ENCODE measurements at places on chromosomes 2 and 18.

DNA sequence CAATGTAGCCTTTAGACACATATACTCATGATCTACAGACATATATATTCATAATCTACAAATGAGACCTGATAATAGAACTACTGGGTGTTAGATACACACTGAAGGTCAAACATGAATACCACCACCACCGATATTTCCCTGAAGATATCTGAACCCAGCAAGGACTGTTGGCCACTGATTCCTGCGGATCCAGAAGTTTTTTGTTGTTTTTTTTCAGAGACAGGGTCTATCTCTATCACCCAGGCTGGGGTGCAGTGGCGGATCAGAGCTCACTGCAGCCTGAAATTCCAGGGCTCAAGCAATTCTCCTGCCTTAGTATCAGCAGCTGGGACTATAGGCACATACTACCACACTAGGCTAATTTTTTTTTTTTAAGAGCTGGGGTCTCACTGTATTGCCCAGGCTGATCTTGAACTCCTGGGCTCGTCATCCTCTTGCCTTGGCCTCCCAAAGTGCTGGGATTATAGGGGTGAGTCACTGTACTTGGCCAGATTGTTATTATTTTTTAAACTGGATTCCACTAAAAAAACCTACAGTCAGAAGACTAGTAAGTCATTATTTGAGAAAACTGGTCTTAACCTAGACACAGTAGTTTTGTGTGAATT, 1.8 kb downstream of the METTL5 start:
- DNase-seq: no peak

- no peak for DNase-seq
Observed at GRCh38 chr2:33528441-33528950, 52.0 kb downstream of the RASGRP3 start.

- DNase-seq: no peak
Observed at GRCh38 chr18:58230438-58231179, 186.6 kb downstream of the NEDD4L start.

GRCh38 chr18:70355620-70356385, 67.0 kb downstream of the SOCS6 start:
- DNase-seq: no peak

- DNase-seq: peak; percentile 36
Observed at GRCh38 chr18:49459404-49460171, 857 bp downstream of the DYM start.

DNA sequence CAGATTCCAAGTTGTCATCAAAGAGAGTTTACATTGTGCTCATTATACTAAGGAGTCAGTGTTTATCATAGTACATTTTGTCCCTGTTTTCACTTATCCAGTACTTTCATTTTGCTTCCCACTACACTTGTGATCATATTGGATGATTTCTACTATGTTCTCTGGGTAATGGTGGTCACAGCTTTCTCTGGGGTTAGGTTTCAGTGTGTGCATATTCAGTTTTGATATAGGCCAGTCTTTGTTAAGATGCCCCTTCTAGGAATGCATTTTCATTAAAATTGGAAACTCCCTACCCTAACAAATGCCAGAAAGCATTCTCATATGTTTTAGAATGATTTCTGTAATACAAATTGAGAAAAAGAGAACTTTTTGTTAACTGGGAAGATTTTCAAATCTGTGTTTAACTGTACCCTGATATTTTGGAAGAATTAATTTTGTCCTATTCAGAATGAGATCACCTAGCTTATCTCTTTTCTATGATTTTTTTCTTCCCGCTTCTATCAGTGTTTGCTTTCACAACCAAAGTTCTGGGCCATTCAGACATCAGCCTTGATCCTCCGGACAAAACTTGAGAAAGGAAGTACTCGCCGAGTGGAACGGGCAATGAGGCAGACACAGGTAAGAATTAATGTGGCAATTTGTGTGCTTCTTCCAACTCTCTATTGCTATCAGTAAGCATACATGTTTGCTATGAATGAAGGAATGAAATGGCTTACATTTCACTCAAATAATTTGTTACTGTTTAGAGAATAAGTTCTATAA, 74.6 kb downstream of the TTC27 start:
- DNase-seq: no peak

GRCh38 chr2:126885751-126886210, 12.9 kb upstream of the TEX51 start:
- no peak for DNase-seq

- no peak for DNase-seq
Observed at GRCh38 chr2:179572544-179572943, 288.9 kb downstream of the ZNF385B start.

- DNase-seq: no peak
Observed at GRCh38 chr2:223052548-223053483, 826 bp downstream of the KCNE4 start.

GRCh38 chr2:168328421-168328820, 81.0 kb upstream of the STK39 start:
- no peak for DNase-seq

DNA sequence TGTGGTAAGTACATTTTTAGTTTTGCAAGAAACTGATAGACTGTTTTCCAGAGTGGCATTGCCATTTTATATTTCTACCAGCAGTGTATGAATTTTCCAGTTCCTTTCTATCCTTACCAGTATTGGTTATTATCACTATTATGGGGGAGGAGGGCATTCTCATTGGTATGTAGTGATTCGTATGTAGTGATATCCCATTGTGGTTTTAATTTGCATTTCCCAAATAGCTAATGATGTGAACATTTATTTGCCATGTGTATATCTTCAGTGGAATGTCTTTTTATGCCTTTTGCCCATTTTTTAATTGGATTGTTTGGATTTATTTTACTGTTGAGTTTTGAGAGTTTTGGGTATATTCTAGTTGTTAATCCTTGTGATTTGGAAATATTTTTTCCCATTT, 16.9 kb downstream of the EIF5B start:
- no peak for DNase-seq

- DNase-seq: no peak
Observed at GRCh38 chr18:12248926-12249720, 5.0 kb upstream of the CIDEA start.

GRCh38 chr2:186440506-186440905, 45.6 kb upstream of the ZC3H15 start:
- no peak for DNase-seq

DNA sequence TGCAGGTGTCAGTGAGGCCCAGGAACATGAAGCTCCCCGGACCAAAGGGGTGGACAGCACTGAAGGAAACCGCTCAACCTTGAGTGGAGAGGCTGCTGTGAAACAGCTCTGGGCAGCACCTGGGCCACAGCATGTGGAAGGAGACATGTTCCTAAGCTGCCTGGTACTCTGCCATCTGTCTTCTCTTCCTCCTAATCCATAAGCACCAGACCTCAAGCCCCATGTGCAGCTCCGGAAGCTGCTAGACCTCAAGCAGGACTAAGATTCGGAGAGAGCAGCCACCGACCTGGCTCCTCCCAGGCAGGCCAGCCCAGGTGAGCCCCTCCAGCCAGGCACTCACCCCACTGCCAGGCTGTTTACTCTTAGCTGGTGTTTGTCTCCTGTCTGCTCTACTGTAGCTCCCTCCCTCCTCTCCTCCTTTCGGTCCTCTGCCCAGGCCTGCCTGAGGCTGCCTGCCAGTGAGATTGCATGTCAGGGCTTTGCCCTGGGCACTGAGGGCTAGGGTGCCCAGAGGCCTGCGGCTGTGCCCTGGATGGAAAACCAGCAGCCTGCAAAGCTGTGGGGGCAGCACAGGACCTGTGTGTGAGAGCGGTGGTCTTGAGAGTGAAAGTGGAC, 53.7 kb downstream of the BCL11A start:
- no peak for DNase-seq

DNA sequence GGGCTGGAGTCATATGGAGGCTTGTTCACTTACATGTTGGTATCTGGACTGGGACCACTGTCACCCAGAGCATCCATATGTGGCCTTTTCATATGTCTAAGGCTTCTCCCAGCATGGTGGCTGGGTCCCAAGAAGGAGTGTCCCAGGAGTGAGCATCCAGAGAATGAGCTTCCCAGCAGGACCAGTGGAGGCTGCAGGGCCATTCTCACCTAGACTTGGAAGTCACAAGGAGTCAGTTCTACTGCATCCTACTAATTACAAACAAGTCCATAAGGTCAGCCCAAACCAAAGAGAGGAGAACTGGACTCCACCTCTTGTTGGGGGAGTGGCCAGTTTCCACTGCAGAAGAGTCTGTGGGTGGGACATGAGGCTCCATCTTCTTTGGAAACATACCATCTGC, 5.1 kb upstream of the TEX51 start:
- no peak for DNase-seq

DNA sequence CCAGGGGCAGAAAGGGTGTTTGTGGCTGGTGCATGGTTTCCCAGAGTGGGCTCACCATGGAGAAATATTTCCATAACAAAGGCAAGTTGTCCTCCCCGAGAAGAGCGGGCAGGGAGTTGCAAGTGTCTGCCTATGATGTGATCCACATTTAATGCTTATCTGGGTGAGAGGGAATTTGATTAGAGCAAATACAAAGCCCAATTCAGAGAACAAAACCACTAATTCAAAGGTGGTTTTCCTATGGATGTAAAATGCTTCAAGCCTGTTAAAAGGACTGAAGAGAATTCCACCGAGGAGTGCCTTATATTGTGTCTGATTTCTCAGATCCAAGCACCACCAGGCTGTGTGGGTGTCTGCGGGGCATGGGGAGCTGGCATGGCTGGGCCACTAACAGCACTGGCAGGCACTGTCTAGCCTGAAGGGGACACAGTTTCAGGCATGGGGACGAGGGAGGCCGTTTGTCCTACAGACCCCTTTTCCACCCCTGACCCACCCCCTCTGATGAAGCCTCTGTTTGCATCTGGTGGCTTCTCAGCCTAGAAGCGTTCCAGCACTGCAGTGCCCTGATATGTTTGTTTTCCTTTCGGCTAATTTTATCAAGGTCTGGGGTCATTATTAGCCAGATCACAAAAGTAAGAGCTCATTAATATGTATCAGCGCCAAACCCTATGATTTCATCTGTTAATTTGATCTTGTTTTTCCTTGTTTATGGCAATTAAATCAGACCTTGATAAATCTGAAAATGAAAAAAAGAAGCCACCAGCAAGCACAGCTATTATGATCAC, 357.3 kb downstream of the HRH4 start:
- no peak for DNase-seq

- no peak for DNase-seq
Observed at GRCh38 chr18:75723521-75724340, 296.2 kb upstream of the SMIM21 start.

DNA sequence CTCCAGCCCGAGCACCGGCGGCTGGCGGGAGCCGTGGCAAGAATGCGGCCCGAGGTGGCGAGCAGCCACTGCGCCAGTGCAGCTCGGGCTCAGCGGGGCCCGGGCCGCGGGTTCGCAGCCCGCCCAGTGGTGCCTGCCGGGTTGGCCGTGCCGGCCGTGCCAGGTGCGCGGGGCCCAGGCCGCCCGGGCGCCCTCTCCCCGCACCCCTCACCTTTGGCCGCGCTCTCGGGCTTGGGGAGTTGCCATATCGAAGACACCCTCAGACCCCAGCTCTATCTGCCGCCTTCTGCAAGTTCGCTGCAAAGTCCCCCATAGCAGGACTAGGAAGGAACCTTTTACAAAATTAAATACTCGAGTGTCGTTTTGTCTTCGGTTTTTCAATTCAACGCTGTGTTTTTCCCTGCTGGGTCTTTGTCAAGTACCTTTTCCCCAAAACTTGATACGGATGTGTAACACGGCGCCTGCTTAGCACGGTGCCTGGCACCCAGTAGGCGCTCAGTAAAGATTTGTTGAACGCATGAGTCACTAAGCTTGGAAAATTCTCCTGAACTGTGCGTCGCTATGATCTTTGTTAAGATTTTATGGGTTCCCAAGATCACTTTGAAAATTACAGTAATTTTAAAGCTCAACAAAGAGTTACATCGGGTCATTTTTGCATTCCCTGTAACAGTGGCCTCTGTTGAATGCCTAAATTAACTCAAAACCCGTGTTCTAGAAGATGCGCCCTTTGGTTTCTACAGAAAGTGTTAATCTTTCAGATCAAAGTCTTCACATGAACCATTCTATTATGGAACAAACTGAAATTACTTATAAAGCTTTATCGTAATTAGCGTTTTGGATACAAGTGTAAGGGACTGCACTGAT, 750 bp downstream of the STRADB start:
- DNase-seq: no peak

- DNase-seq: no peak
Observed at GRCh38 chr18:8322486-8322885, 286.8 kb upstream of the RAB12 start.

DNA sequence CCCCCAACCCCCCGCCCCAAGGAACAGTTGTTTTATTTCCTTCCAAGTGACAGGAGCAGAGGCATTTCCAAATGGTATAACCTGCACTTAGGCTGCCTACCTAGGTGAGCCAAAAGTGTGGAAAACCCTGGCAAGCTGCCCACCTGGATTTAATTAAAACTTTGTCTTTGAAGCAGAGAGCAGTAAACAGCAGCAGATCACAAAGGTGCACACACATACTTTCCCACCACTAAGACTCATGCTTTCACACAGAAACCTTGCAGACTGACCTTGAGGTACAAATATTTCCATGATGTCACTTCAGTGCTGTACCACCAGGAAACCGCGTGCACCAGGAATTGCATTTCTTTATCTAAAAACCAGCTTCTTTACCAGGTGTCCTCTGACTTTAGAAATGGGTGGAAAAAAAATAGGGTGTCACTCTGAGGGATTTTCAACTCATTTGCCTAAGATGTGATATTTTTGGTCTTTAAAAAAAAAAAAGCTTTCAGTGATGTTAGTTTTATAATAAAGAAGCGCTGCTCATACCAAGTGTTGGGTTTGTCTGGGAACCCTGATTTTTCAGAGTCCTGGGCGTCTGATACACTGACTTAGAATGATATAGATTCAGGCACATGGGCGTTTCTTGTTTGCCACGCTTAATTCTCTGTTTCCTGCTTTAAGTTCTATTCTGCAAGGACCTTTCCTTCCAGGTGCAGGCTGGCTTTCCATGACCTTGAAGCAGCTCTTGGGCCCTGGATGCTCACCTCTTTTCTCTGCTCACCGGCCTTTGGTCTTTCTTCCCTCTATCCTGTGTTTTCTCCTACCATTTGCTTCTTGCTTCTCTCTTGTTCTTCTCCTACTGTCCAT, 70.7 kb upstream of the BCL2L11 start:
- no peak for DNase-seq

DNA sequence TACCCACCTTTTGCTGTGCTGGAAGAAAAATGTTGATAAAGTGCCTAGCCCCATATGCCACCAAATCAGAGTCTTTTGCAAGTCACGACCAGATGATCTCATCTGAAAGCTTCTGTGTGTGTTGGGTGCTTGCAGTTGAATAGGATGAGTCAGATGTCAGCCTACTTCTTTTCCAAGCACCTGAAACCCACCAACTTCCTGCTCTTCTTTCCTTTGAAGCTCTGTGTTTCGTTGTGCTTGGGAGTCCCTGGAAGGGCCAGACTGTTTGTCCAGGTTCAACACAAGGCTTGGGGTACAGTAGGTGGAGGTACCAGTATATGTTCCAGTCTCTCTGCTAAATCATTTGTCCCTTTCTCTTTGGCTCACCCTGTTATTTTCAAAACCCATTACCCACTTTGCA, 36.8 kb upstream of the LCLAT1 start:
- no peak for DNase-seq
